ENCODE measurements at places on chromosomes 12 and 14. TPM values are rescaled to one million over a fixed set of nuclear protein-coding genes. Genes with fewer than 3 reads are reported as not detected.

The TMEM119 gene
- total RNA-seq = 362 TPM

The KRT78 gene
- total RNA-seq = not detected

The RNASE7 gene
- not detected for total RNA-seq

The PRB2 gene
- total RNA-seq = not detected

The DLGAP5 gene
- 5.1 TPM for total RNA-seq

The BIN2 gene
- total RNA-seq = not detected

The SLC5A8 gene
- not detected for total RNA-seq

All from osteoblast (primary cell).